ENCODE measurements at places on chromosomes 4 and X. TPM values are rescaled to one million over a fixed set of nuclear protein-coding genes. Genes with fewer than 3 reads are reported as not detected.

PITX2 gene
- not detected for total RNA-seq

MUC7 gene
- not detected for total RNA-seq

USP26 gene
- not detected for total RNA-seq

DNA sequence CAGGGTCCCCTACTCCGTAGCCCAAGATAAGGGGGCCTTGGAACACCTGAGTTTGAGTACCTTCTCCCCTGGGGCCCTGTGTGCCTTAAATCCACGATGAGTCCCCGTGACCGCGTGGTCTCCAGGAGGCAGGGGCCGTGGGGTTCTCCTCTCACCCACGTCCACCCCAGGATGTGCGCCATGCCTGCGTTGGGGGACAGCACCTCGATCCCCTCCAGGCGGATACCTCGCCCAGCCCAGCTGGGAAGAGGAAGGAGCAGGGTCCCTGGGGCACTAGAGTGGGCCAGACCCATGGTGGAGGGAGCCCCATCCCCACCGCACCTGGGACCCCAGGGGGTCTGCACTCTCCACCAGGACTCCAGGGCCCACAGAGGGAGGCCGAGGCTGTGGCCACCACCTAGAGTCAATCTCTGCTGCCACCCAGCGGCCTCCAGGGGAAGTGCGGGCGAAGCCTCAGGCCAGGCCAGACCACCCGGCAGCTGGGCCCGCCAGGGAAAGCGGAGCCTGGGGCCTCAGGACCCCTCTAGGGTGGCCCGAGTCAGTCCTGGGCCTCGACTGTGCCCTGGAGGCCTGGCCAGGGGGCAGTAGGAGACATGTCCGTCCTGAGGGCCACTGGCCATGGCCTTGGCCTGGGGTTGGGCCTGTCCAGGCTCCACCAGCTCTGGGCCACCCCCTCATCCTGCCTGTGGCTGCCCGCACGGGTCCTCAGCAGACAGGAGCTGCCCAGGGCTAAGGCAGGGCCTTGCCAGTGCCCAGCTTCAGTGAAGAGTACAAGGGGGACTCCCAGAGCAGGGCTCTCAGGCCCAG, 55.0 kb downstream of the FAM53A start:
- DNase-seq, result no peak

STBD1 gene
- 3.5 TPM for total RNA-seq

- DNase-seq, result no peak
These were observed 8.1 kb downstream of the ODAM start for GRCh38 chr4:70203601-70204000.

GRCh38 chrX:39519566-39520301, 578.0 kb downstream of the BCOR start:
- no peak for DNase-seq

- no peak for DNase-seq
These were observed 138.3 kb downstream of the UNC5C start for GRCh38 chr4:95410387-95410977.

GLRB gene
- total RNA-seq, result 0.53 TPM

IL1RAPL1 gene
- 1.2 TPM for total RNA-seq

GPR143 gene
- total RNA-seq, result 10.9 TPM
